Right lobe of liver (tissue), 6 donors: ENCODE measurements at places on chromosomes 13 and 19.
A peak's percentile ranks its signal among the peaks of the same experiment; 100 is the strongest.

- DNase-seq, result no peak
These were observed 17.9 kb downstream of the ZNF700 start for GRCh38 chr19:11942843-11943108.

DNA sequence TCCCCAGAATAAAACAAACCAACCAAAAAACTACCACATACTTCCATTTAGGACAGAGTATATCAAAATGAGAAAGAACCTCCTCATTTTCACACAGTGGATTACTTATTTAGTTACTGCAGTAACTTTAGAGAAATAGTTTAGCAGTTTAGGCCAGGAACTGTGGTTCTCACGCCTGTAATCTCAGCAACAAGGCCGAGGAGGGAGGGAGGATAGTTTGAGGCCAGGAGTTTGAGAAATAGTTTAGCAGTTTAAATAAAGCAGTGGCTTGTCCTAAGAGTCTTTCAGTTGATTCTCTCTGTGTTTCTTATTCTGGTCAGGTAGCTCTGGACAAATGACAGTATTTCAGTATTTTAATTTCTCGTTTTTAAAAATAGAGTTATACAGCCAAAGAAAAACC lies 9.4 kb downstream of the HMGB1 start:
- DNase-seq, result no peak

DNA sequence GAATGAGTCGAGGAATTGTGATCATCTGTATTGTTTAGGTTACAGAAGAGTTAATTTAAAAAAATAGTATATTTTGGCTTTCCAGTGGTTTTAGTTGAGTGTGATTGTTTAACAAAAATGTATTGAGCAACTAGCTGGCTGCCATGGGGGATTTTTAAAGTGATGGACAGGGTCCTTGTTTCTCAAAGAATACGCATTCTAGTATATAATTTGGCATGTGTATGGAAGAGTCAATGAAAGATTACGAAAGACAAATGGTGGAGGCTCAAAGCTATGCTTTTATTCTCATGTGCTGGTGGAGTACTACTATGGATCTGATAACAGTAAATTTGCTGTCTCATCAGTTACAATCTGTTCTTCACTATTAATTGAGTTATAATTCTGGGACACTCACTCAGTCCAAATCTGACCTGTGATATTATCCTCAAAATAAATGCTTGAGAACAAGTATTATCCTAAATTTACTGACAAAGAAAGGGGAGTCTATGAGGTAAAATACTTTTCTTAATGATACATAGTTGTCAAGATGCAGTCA lies 240.0 kb downstream of the GPC6 start:
- no peak for DNase-seq

DNA sequence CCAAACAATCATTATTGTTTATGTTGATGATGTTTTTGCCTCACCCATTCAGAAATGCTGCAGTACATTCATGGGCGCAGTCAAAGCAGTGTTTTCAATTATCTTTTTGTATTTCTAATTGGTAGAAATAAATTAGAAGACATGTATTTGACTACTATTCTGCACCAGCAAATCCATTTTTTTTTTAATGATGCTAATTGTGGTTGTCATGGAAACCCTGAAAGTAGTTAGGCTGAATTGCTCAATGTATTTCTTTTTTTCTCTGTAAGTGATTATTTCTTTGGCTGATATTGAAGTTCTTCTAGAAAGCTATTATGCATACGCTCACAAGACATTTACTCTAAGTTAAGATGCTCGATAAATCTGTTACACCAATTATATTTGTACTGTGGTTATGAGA lies 101.2 kb downstream of the RFC3 start:
- no peak for DNase-seq

GRCh38 chr19:42169486-42170413 lies 37.5 kb upstream of the POU2F2 start:
- DNase-seq, result no peak

DNA sequence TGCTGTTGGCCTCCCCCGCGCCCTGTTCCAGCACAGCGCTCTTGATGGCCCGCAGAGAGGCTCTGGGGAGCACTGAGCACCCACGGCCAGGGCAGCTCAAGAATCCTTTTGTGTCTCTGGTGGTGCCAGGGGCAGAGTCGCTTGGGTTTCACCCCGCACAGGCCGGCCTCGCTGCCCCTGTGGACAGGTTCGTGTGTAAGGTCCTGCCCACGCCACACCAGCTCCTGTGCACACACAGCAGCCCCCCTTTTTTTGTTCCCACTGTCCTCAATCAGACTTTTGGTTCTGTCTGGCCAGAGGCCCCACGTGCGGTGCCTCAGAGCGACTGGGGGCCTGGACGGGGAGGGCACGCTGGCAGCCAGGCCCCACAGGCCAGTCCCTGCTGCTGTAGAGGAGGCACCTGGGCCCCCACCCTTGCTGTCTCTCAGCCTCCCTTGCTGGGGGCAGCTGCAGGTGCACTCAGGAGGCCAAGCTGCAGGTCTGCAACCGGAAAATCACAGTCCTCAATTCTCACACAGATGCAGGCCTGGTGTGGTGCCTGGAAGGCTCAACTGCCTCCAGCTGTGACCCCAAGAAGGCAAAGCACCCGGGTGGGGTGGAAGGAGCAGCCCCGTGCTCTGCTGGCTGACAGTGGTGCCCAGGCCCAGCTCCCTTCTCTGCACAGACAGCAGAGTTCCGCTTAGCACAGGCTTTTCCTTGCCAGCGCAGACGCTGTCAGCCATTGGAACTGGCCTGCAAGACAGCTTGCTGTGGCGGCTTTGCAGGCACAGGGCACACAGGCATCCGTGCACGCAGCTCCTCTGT lies 12.6 kb upstream of the F7 start:
- DNase-seq, result no peak

DNA sequence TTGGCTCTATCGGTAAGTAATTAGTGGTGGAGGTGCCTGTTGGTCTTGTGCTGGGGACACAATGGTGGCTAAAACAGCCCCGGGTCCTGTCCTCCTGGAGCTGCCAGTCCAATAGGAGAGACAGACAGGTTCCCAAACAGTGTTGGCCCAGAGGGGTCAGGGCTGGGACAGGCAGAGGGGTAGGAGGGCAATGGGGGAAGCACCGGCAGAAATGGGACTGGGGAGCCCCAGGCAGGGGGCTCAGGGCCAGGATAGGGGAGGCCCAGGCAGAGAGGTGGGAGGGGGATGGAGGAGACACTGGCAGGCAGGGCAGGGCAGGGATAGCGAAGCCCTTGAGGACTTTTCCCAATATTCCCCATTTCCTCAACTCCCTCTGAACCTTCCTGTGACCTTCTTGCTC lies 2.2 kb upstream of the FBL start:
- DNase-seq, result no peak

DNA sequence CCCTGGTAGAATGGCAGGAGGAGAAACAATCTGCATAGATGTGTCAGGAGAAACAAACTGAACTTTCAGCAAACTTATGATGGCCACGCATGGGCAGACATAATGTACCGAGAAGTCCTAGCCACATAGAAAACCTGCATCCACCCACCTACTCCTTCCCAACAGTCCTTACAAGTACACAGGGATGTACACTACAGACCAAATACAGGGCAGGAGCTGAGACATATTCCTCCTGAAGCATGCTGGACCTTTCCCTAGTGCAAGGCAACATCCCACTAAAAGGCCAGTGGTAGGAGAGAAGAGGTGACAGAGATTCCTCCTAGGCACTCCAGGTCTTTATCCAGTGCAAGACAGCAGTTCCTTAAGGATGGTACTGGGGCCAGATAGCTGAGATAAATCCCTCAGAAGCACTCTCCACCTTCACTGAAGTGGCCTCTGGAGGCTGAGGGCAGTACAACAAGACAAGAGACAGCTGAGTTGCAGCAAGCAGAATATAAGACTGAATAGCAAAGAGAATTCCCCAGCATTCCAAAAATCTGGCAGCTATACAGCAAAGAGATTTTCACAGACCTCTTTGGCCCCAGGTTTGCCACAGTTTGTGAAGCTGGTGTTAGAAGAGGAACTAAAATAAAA lies 18.3 kb downstream of the VWA8 start:
- no peak for DNase-seq

DNA sequence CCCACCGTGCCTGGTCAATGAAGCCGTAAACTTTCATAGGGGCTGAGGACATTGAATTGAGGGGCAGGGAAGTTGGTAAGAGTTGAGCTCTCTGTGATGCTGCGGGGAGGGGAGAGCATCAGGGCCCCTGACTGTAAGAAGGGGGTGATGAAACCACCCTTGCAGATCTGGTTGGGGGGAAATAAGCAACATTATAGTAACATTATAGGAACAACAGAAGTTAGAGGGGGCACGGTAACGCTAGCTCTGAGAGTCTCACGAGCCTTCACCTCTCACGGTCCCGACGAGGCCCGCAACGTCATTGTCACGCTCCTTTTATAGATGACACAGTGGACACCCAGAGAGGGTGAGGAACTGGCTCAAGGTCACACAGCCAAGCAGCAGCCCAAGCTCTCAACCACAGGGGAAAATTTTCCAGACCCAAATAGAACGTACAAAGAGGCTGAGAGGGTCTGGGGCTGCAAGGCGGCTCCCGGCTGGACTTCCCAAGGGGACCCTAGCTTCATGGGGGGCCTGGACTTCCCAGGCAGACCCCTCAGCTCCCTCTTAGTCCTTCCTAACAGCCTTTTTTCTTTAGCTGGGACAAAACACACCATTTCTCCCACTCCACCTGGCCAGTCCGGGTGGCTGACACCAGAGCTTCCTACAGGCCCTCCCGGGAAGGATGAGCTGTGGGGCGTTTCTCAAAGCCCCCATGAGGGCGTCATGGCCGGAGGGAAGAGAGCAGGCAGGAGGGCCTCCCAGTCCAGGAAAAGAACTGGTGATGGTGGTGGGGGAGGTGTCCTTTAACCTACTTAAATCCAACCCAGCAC lies 4.1 kb downstream of the TLE5 start:
- no peak for DNase-seq

DNA sequence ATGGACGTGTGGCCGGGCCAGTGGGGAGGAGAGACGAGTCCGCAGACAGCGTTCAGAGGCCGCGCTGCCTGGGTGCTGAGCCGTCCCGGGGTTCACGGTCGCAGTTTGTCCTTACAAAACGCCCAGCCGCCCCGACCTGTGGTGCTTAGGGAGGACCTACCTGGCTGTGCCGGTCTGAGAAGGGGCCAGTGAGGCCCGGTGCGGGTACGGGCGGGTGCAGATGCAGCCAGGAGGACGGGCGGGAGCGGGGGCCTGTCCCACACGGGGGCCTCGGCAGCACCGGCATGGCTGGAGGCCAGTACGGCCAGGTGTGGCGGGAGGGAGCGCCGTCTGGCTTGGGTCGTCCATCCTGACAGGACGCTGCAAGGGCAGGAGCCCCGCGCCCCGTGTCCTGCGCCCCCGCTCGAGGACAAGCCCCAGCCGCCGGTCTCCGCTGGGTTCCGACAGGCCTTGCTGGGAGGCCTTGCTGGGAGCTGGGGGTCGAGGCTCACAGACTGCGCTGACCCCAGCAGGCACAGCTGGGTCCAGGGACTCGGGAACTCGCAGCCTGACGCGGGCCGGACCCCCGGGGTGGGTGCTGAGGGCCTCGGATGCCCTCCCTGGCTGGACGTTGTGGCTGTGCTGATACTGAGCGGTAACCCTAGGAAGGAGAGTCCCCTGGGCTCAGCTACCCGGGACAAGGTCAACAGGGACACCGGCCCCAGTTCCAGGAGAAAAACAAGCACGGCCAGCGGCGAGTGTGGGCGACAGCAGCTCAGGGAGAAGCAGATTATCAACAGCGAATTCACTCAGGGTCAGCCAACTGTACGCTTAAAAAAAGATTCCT lies 5.3 kb upstream of the PROZ start:
- DNase-seq, result peak; percentile 71

- peak; percentile 72 for DNase-seq
These were observed 2.2 kb downstream of the PDE4C start for GRCh38 chr19:18223860-18224524.

DNA sequence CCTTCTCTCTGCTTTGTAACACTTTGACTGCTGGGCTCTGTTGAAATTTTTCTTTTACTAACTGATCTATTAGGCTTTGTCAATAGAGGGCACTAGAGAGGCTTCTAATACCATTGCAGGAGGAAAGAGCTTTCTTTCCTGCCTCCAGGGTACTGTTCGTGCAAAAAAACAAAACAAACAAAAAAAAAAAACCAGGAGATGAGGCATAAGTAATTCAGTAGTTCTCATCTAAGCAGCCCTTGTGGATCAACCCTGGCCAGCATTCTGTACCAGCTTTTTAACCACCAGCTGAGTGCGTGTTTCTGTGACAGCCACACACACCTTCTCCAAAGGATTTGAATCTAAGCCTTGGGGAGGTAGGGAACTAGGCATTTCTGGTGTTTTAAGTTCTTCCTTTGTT lies 1707.6 kb upstream of the SLC10A2 start:
- DNase-seq, result no peak

DNA sequence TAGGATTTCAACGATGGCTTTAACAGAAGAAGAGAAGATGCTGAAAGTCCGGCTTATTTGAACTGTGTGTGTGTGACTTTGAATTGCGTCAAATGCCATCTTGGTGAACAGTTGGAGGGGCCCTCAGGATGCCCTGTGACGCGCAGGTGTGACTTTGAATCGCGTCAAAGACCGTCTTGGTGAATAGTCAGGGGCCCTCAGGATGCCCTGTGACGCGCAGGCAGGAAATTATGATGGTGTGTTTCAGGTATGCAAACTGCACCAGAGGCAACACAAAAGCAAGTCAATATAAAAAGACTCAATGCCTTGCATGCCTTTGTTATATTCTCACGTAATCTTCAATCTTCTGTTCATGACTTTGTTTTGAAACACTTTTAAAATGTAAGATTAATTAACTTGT lies 29.2 kb downstream of the ATP11A start:
- DNase-seq, result no peak

DNA sequence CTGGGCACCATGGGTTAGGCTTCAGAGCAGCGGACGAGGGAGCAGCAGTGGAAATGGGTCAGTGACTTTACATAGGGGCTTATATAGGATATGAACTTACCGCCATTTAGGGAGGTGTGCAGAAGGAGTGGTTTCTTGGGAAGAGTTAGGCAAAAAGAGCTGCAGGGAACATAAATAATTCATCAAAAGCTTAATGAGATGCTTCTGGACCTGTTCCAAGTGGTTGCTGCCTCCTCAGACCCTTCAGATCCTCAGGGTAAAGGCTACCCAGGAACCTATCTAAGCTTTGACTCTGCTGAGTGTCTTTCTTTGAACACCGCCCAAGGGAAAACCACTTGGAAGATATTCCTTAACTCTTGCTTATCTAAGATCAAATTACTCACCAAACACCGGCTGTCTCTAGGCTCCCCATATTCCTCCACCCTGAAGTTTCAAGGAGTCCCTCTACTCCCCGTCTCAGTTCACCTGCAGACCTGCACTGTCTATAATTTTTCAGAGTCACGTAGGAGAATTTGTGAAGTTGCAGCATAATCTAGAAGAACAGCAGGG lies at the start of gene IGFL4:
Gene IGFL4, minus strand, starts transcription at position 51 of the 549 bp plus-strand sequence. Its CDS starts 40 bp downstream, at position 11.
- DNase-seq, result no peak
